RPMI7951 (cell line): ENCODE measurements at places on chromosomes 7 and 10. TPM values are rescaled to one million over a fixed set of nuclear protein-coding genes. Genes with fewer than 3 reads are reported as not detected.

DNA sequence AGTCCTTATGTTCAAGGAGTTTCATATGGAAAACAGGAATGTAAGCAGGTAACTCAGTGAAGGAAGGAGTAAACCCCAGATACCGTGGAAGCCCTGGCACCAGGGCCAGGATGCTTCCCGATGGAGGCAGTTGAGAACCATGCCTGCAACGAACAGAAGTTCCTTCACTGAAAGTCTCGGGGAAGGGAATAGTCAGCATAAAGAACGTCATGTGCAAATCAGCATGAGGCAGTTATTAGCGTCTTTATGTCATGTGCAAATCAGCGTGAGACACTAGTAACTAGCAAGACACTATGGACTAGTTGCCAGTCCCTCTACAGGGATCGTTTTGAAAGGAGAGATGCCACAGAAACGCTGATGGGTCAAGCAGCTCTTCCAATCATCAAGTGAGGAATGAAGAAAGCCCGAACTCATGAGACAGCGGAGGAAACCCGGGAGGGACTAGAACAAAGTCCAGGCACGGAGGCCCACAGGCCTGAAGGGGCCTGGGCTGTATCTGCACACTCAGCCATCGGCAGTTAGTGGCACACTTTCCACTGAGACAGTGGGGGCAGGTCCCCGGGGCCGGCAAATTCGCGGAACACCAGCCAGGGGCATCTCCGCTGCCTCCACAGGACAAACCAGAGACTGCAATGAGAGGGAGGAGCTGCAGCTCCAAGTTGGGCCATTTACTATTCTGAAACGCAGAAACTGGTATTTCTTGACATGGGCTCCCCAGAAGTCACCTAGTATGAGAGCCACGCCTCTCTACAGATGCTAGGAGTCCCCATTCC is 109.6 kb downstream of the SFMBT2 start:
- no peak for DNase-seq

- DNase-seq = no peak
Observed at GRCh38 chr7:50661345-50662040, 96.3 kb upstream of the DDC start.

- DNase-seq = no peak
Observed at GRCh38 chr7:45598886-45599520, 24.8 kb downstream of the ADCY1 start.

GRCh38 chr10:18793951-18794350 is 134.7 kb downstream of the ARL5B start:
- peak; percentile 18 for DNase-seq

DNA sequence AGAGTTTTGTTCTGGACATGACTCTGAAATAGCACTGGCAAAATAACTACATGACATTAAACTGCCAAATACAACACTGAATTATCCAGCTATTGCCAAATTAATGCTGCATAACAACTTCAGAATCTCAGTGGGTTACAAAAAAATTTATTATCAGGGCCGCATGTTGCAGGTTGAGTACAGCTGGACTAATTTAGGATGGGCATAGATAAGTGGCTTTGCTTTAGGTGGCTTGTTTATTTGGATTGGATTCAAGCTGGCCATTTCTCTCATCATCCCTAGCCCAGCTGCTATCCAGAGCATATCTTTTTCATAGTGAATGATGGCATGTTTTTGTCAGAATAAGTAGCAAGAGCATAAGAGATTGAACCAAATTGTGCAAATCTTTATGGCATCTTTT is 1277.1 kb downstream of the REEP3 start:
- no peak for DNase-seq

GRCh38 chr7:41705109-41705901 is 2.4 kb upstream of the INHBA start:
- DNase-seq = peak; percentile 95

GRCh38 chr10:128540781-128541761 is 414.8 kb upstream of the MKI67 start:
- no peak for DNase-seq

GRCh38 chr7:66741710-66742049 is 1.1 kb downstream of the RABGEF1 start:
- peak; percentile 54 for DNase-seq

DNA sequence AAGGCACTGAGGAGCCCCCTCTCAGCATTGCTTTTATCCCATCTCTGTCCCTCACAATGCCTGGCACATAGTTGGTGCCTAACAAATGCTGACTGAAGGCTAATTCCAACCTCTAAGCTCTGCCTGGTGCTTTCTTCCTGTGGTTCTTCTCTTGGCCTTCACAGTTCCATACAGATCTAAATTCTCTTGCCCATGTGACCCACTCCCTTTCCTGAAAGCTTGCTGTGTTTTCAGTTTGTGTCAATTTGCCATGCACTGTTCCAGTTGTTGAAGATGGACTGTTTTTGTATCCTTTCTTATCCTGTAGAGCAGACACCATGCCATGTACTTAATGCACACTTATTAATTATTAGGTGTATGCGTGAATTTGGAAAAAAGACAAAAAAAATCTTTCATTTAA is 9.2 kb downstream of the TBXAS1 start:
- DNase-seq = no peak

DNA sequence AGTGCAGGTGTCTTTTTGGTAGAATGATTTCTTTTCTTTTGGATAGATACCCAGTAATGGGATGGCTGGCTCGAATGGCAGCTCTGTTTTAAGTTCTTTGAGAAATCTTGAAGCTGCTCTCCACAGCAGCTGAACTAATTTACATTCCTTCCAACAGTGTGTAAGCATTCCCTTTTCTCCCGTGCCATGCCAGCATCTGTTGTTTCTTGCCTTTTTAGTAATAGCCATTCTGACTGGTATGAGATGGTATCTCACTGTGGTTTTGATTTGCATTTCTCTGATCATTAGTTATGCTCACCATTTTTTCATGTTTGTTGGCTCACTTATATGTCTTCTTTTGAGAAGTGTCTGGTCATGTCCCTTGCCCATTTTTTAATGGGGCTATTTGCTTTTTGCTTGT is 486.3 kb downstream of the GALNT17 start:
- DNase-seq = peak; percentile 80

- DNase-seq = no peak
Observed at GRCh38 chr10:48750991-48751390, 66.3 kb downstream of the WDFY4 start.

DNA sequence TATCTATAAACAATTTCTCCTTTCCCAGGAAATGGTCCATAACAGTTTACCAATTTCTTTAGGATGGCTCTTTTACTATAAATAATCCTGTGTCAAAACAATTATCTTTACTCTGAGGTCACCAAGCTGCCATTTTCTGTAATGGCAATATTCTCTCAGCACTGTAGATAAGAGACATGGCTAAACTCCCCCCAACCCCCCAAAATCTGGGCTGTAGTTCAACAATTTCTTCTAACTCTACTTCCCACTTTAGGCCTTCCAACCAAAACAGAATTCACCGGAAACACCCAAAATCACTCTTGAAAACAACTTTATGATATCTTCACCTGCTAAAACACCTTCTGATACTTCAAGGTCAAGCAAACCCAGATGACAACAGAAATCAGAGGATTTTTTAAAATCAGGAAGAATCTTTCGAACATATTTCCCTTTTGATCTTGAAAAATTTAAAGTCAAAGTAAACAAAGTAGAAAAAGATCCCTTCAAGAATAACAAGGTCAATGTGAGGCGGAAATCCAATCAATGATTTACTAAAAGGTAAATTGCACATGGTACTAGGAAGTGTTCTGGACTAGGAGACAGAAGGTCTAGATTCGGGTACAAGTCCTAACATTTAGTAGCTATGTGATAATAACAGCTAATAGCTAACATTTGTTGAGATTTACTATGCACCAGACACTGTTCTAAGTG is 176.8 kb downstream of the CPEB3 start:
- no peak for DNase-seq

- peak; percentile 7 for DNase-seq
Observed at GRCh38 chr7:88289564-88290025, 17.1 kb downstream of the STEAP4 start.

DNA sequence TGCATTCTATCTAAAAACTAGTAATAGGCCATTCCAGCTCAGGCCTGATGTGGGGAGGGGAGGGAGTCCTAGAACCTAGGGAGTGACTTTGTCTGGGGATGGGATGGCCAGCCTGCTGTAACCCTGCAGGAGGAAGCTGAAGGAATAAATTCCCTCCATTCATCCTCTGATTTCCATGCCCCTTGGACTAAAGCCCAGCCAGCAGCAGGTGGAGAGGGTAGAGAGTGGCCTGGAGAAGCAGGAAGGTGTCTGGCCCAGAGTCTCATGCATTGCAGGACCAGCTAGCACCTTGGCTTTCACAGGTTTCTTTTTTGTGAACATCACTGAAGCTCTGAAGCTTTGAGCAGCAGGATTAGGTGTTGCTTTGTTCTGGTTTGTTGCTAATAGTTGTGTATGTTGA is 32.8 kb upstream of the CDH23 start:
- DNase-seq = no peak

- DNase-seq = peak; percentile 36
Observed at GRCh38 chr7:5284304-5285281, 1.9 kb downstream of the SLC29A4 start.

DNA sequence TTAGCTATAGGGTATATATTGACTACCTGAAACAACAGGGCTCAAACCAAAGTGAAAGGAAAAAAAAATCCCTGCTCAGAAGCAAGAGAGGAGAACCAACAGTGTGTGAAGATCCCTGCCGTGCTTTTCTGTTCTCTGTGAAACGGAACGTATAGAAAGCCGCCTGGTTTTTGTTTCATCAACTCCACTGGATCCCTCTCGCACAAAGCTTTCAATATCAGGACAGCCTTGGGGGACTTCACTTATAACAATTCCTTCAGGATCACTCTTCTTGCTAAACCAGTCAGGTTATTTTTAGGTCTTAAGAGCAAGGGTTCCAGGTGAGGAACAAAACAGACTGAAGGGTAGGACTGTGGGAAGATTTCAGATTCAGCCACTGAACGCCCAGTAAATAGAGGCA is 151.1 kb upstream of the CACNA2D1 start:
- no peak for DNase-seq

- DNase-seq = no peak
Observed at GRCh38 chr7:140866926-140867325, 57.8 kb downstream of the BRAF start.

GRCh38 chr7:67625257-67625737 is 628.7 kb downstream of the TYW1 start:
- DNase-seq = peak; percentile 61

DNA sequence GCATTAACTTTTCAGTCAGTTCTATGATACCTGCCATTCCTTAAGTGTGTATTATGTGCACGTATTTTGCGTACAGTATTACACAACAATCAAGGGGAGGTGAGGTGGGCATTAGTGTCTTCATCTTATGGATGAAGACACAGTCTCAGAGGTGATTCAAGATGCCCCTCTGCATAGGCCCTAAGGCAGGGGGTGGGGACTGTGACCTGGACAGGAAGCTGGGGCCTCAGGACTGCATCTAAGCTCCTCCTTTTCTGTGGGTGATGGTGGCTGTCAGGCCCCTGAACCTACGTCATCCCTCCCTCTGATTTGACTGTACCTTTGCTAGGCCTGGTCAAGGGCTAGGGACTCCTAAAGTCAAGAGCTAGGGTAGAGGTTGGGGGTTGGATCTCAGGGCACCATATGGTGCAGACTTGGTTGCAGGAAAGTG is 38.9 kb downstream of the HK1 start:
- DNase-seq = no peak

DNA sequence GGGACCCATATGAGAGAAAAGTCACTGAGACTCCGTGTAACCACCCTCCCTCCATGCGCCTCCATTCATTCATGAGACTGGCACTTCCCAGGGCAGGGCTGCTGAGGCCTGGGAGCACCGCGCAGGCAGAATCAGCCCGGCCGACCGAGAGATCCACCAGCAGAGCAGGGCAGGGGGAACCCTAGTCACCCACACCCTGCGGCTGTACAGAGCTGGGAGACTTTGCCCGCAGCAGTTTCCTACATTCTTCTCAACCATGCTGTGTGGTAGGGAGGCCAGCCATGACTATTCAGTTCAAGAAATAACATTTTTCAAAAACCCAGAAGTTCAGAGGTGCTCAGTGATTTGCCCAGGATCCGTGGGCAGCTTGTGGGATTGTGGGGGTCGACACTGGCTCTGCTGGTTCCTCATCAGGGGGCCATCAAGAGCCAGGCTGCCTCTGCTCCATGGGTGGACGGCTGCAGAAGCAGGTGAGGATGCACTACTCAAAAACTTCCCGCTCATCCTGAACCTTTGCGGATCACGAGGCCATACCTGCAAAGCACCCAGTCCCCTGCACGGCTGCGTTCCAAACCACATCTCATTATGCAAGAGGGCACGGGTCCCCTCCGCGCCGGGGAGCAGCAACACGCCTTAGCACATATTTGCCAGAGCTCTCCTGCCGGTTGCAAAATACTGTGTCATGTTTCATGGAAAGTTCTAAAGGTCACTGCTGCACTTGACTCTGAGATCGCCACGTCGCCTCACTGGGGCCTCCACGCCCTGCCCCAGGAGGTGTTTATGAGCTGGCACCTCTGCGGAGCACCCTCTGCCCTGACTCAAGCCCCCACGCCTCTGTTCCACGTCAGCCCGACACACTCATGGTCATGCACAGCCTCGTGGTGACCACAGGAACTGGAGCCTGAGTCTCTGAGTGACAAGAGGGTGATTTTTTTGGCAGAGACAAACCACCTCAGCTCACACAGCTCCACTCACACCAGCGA is 132.0 kb downstream of the PRKAG2 start:
- peak; percentile 78 for DNase-seq

DNA sequence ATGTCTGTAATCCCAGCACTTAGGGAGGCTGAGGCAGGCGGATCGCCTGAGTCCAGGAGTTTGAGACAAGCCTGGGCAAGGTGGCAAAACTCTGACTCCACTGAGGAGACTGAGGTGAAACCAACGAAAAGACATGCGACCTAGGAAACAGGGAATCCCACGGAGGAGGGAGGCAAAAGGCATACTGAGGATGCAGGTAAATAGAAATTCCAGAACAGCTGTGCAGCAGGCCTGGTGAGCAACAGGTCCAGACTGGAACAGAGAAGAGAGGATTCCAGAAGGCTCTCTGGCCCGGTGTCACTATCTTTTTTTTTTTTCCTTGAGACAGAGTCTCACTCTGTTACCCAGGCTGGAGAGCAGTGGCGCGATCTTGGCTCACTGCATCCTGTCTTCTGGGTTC is 7.3 kb downstream of the KLRG2 start:
- no peak for DNase-seq

DNA sequence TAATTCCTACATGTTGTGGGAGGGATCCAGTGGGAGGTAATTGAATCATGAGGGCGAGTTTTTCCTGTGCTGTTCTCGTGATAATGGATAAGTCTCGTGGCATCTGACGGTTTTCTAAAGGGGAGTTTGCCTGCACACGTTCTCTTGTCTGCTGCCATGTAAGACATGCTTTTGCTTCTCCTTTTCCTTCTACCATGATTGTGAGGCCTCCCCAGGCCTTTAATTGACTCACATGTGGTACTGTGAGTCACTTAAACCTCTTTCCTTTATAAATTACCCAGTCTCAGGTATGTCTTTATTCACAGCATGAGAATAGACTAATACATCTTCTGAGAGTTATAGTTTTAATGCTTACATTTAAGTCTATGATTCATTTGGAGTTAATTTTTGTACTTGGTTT is 22.6 kb upstream of the CPN1 start:
- DNase-seq = no peak

The CCDC146 gene
- total RNA-seq = 0.68 and 0.72 TPM in 2 replicates

The OR2A12 gene
- not detected in 2 replicates for total RNA-seq

The FRAT2 gene
- total RNA-seq = 3.1 and 4.8 TPM in 2 replicates

The CRHR2 gene
- not detected in 2 replicates for total RNA-seq

The PTF1A gene
- not detected in 2 replicates for total RNA-seq
